EL (cell line): ENCODE measurements at places on chromosomes 1 and 21.

GRCh38 chr1:98940722-98941079, 64.0 kb downstream of the PLPPR5 start:
- peak; percentile 83 for DNase-seq

DNA sequence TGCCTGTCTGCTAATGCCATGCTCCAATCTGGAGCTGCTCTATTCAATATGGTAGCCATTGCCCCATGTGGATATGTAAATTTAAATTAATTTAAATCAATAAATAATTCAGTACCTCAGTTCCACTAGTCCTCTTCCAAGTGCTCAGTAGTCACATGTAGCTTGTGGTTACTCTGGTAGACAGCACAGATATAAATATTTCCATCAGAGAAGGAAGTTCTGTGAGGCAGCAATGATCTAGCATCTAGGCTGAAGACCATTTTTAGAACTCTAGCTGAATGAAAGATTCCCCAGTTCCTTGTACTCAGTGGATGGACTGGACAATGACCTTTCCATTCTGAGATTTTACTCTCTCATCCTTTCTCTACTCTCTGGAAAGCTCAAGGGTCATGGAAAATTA, 25.8 kb upstream of the CAPZB start:
- no peak for DNase-seq

DNA sequence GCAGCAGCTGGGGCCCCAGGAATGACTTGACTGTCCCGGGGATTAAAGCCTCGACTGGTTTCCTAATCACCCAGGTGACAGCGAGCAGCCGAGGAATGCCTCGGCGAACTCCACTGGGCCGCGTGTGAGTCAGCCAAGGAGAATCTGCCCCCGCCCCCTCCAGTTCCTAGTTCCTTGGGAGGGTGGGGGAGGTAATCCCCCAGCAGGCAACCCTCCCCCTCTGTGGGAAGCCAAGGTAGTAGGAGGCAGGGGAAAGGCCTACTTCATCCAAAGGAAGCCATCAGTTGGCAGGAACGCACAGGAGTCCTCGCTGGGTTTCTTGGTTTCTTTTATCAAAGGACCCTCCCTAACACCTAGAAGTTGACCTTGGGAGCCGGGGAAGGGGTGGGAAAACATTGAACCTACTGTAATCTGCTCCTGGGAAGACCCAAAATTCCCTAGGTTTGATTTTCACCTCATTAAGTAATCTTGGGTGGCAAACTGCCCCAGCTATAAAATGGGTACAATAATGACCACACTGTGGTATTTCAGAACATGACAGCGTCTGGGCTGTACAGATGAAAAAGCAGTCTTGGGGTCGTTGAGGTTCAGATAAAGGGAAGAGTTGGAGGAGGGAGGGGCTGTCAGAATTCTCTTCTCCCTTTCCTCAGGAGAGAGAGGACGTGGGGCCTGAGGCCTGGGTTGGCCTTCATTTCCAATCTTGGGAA, 1.4 kb downstream of the TENT5B start:
- DNase-seq = peak; percentile 95

DNA sequence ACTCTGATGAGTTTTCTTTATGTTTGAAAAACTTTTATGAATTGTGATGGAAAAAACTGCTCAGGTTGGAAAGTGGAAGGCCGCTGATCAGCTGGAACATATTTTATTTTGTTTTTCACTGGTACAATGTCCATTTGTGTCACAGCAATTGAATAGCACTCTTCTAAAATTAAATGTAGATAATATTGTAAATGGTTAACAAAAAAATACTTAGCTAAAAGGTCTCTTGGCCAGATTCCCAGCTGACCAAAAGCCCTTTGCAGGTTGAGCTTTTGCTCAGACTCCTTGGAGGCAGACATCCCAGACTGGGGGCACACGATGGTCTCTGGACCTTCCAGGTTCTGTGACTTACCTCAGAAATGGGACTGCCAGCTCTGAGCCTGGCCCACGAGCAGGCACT, 26.3 kb downstream of the SAMD13 start:
- DNase-seq = no peak

- DNase-seq = peak; percentile 60
These were observed 12.0 kb downstream of the UBE2Q1 start for GRCh38 chr1:154546264-154547063.

- no peak for DNase-seq
These were observed 377.4 kb downstream of the RRAGC start for GRCh38 chr1:38481871-38482826.

- DNase-seq = no peak
These were observed 62.7 kb downstream of the ZC3H11B start for GRCh38 chr1:219550201-219550600.

DNA sequence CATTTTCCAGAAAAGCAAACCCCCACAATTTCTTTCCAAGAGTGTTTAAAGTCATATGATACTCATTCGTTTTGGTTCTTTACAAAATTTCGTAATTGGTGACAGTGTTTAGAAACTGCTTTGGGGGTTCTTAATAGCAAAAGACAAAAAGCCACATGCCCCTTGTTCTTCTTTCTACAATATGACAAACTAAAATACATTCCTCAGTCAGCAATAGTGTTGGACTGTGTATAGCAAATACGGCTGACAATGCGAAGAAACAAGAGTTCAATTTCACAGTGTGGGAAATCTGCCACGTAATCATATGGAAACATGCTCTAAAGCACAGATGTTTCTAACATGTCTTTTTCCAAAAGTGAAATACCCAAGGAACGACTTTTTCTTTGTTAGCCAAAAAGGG, 7.6 kb upstream of the IFNAR1 start:
- DNase-seq = no peak

- no peak for DNase-seq
These were observed 74.1 kb downstream of the ADARB1 start for GRCh38 chr21:45148316-45148990.

GRCh38 chr1:21289700-21290545, at the start of gene ECE1:
TSS of gene ECE1 (minus strand) at chr1:21290463. CDS start at chr1:21290414, 49 bp downstream.
- peak; percentile 47 for DNase-seq

DNA sequence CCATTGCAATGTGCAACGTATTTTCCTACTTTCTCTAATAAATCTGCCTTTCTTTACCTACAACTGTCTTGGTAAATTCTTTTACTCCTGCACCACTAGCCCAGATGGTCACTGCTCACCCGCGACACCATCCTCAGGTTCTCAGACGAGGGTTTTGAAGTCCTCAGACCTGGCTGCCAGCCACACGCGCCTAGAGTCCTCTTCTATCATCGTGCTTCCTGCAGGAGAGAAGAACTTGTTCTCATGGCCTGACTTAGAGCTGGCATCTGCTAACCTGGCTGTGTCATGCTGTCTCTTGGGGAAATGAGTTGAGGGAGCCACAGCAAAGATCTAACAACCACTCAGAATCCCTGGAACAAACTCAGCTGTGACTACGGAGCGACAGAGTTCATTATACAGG, 30.3 kb upstream of the PGBD5 start:
- no peak for DNase-seq

DNA sequence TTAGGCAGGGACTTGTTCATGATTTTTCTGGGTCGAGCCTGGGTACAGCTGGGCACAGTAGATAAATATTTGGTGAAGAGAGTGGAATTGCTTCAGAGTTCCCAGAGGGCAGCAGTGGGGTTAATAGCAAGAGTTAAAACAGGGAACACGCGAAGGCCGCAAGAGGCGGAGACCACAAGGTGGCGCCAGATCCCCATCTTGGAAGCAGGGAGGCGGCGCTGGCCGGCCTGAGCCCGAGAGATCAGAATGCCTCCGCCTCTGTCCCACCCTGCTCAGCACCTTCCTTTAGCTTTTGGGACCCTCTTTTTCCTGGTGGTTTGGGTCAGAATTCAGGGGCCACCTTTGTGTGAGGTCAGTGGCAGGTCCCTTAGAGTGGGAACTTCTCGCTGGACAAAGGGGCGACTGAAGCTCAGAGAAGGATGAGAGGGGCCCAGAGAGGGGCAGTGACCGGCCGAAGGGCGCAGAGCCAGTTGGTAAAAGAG, 6.5 kb upstream of the PADI2 start:
- peak; percentile 80 for DNase-seq
